ENCODE measurements at places on chromosomes 12 and 14.
A peak's percentile ranks its signal among the peaks of the same experiment; 100 is the strongest.

DNA sequence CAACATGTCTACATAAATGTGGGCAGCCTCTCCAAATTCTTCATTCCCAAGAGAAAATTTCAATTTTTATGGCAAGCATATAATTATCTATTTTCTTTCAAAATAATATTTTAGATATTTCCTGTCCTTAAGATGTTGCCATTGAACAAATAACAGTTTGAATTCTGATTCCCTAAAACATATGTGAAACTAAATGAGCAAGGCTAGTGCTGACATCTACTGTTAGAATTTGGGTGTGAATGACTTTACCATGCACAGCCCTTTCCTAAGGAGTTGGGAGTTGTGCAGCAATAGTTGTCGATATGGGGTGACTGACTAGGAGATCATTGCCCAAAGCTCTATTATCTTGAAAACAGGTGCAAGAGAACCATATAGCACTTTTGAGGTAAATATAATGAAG, 108.2 kb upstream of the SLC38A4 start:
- peak; percentile 43 for DNase-seq

DNA sequence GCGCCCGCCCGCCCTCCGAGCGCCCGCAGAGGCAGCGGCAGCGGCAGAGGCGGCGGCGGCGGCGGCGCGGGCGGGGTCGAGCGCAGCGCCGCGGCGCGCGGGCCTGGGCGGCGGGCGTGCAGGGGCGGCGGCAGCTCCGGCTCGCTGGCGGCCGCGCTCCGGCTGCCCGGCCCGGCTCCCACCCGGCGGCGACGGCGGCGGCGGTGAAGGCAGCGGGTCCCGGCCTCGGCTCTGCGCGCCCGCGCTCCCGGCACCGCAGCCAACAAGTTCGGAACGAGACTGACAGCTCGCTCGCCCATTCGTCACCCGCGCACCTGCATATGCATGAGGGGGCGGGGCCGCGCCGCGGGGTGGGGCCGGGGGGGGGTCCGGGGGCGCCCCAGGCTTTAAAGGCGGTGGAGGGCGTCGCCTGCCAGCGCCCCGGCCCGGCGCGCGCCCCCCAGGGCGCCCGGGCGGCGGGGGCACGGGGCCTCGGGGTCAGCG, at the start of gene JAG2:
TSS of gene JAG2 (minus strand) at position 281 of the 483 bp plus-strand sequence. CDS start 356 bp downstream, outside the sequence.
- peak; percentile 64 for DNase-seq

GRCh38 chr12:27585739-27586265, 61.8 kb downstream of the PPFIBP1 start:
- DNase-seq = no peak

- DNase-seq = no peak
Measured at GRCh38 chr12:2248901-2249381, 196.2 kb downstream of the CACNA1C start.

Data from RWPE1 (cell line).